ENCODE measurements at places on chromosomes 6 and 20.

- DNase-seq: no peak
These were observed 528.9 kb downstream of the MAFB start for GRCh38 chr20:40160097-40160550.

DNA sequence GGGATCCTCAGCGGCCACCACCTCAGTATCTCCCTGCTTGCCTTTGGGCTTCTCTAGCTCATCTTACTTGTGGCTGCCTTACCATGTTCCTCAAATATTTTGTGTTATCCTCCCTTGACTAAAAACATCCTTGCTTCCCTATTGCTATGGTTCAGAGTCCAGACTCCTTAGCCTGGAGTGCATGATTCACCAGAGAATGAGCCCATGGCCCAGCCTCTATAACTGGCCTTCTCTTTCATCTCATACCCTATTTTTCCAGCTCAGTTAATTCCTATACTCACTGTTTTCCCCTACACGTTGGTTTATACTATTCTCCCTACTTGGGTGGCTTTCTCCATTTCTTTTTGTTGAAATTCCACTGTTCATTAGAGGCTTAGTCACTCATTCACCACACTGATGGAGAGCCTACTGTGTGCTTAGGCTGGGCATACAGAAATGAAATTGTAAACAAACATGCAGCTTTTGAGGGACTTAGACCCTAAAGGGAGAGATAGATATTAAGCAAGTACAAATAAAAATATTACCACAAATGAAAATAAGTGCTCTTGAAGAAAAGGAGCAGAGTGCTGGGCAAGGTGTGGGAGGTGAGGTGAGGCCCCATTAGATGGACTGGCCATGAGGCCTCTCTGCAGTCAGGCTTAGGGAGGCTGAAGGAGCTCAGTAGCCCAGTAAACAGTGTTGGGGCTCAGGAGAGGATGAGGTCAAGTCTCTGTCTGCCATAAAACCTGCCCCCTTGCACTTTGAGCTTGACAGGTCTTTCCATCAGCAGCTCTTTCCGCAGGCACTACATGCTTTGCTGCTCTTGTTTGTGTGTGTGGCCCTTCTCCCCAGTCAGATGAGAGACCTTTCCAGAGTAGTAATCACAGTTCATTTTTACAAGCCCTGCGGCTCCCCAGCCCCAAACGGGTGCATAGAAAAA, 109.3 kb downstream of the TCP11 start:
- DNase-seq: no peak

DNA sequence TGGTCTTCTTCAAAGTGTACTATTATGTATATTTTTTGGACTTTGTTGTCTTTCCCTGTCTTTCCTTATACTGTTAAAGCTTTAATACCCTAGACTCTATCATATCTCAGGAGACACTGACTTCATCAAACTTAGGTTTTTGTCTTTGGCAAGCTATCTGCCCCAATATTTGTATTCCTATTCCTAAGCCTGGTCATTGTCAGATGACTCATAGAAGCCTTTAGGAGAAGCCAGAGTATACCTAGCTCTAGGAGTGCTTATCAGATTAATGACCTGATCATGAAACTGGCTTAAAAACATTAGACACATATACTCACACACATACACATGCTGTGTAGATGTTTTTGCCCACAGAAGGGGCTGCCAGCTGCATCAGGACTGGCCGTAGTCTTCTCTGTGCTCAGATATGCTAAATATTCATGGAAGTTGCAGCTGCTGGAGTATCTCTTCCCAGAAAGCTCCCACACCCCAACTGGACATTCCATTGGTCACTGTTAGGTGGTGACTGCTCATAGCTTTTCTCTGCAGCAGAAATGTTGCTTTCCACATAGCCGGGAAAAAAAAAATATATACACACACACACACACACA, 102.0 kb downstream of the ANKS1A start:
- DNase-seq: no peak

DNA sequence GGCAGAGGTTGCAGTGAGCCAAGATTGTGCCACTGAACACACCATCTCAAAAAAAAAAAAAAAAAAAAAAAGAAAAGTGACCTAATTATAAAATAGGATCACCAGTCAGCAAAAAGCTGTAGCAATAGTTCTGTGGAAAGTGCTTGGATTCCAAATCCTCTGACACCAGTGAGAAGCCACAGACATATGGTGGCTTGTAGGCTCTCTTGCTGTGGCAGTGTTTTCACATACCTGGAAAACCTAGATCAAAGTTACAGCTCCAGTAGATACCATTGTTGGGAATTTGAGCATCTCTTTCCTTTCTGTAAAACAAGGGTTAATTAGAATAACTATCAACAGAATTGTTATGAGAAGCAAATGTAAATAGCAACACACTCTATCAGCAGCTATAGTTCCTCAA, 4.1 kb downstream of the CCDC170 start:
- no peak for DNase-seq

DNA sequence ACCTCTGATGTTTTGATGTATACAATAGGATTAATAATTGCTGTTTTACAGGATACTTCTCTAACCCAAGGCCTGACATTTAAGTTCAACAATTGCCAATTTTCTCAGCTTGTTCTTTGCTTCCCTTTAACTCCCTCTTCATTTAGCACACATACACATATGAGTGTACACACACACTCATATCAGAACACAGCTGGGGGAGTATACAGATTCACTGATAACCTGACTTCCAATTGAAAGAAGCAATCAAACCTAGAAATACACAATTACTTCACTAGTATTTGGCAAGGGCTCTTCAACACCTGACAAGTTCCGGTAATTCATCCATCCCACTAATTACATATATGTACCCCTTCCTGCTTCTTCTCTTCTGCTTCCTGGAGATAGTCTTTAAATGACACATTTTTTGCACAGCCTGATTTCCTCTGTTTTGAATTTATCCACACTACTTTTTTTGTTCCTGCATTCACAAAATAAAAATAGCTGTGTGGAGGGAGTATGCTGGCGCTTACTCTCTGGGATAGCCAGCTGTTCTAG, 11.2 kb downstream of the UST start:
- DNase-seq: no peak
